Stimulated activated naive CD4-positive, alpha-beta T cell (primary cell): ENCODE measurements at places on chromosomes 1 and 21.

- no peak for DNase-seq
Measured at GRCh38 chr1:178412400-178412770, 84.4 kb downstream of the CLEC20A start.

DNA sequence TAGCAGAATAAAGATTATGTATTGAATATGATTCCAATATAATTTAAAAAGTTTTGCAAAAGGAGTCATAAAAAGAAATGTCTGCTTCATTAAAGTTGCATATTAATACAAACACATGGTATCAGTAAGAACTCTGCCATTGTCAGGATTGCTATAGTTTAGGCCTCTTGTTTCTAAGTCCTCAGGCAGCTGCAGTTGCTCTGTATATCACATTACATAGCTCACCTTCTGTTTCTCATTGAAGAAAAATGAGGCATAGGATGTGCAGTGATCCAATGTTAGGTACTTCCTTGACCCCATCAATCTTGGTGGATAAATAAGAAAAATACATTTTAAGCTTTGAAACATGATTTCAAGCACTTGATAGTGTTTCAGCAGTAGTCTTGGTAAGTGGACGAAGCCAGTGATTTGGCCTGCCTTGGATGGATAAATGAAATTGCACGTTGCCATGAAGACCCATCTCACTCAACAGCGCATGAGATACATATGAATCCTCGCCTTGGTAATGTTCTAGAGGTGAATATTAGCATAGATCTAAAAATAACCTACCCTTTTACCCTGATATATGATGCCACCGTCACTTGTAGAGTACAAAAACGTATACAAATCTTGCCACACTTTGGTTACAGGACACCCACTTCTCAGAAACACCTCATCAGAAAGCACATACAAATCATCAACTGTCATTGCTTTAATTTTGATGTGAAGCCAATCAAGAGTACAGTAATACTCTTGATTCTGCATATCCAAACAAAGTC, 25.3 kb downstream of the ZFYVE9 start:
- DNase-seq: no peak

DNA sequence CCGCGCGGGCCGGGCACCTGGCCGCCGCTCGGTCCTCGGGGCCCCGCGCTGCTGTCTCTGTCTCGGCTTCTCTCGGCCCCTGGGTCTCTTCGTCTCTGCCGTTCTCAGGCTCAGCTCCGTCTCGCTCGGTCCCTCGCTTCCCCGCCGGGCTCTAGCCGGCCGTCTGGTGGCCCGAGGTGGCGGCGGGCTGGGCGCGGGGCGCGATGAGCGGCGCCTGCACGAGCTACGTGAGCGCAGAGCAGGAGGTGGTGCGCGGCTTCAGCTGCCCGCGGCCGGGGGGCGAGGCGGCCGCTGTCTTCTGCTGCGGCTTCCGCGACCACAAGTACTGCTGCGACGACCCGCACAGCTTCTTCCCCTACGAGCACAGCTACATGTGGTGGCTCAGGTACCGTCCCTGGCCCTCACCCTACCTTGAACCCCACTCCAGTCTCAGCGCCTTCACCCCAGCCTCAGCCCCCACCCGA, 355 bp downstream of the SHISAL2A start:
- DNase-seq: no peak

- DNase-seq: peak; percentile 69
Measured at GRCh38 chr1:87328272-87329050, at the start of gene LMO4. Gene LMO4, plus strand, starts transcription at chr1:87328880. Its CDS starts 3,136 bp downstream, at chr1:87332016.

DNA sequence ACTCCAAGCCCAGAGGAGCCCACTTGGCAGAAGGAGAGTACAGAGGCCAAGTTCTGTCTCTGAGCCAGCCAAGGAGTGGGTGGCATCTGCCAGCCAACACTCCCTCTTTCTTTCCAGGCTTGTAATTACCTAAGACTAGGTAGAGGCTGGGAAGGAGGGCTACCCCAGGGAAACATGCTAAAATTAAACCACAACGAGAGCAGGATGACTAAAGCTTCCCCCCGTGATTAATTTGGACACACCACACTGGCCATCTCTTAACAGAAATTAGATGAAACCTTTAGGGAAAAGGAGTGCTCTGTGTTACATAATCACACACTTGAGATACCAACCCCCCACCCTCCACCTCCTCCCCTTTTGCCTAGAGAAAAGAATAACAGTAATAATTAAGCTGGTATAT, 102.1 kb upstream of the ZC3H12A start:
- DNase-seq: no peak

DNA sequence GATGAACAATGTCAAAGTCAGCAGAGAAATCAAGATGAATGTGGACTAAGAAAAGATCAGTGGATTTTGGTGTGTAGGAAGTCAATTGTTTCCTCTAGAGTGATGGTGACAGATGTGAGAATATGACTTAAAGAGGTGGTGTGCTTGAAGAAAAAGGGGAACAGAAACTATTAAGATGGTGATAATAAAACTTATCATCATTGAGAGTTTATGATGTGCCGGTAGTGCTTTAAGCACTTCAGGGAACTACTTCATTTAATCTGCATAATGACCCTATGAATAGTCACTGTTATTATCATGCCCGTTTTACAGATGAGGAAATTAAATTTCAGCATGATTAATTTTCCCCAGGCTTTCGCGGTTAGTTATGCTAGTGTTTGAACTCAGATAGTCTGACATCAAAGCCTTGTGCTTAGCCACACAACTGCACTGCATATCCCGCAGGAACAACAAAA, 246.9 kb upstream of the LRRC7 start:
- DNase-seq: no peak

- no peak for DNase-seq
Measured at GRCh38 chr1:220750131-220750515, 2.0 kb downstream of the MTARC2 start.

- no peak for DNase-seq
Measured at GRCh38 chr1:119827010-119827409, 15.8 kb upstream of the REG4 start.

DNA sequence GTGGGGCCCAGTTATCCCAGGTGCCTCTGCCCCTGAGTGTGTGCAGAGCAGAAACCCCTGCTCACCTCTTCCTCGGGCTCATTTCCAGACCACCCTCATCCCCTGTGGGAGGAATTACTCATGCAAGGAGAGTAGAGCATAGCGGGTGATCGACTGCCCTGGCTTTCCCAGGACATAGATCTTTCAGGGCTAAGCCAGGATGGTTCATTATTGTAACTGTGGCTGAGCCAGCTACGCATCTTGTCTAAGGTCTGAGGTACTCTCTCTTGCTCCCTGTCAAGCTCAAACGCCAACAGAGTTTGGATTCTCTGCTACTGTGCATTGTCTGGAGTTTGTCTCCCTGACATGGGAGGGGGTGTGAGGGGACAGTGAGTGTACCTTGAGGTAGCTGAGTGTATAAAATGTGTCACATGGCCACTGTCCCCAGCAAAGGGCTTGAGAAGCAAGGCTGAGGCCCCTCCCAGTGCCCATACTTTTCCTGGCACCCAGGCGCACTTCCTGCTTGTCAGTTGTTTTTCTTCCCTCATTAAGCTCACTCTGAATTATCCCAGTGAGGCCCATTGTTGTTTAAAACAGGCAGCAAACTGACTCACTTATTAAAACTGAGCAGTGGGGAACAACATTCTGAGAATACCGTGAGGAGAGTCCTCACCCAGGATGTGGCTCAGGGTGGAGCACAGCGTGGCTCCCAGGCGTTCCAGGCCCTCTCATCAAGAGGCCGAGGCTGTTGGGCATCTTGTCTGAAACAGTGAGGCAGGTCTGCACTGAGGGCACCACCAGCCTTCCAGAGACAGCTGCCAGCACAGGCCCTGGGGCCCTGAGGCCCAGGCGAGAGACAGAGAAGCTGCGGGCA, 92.9 kb downstream of the LAMC2 start:
- no peak for DNase-seq

DNA sequence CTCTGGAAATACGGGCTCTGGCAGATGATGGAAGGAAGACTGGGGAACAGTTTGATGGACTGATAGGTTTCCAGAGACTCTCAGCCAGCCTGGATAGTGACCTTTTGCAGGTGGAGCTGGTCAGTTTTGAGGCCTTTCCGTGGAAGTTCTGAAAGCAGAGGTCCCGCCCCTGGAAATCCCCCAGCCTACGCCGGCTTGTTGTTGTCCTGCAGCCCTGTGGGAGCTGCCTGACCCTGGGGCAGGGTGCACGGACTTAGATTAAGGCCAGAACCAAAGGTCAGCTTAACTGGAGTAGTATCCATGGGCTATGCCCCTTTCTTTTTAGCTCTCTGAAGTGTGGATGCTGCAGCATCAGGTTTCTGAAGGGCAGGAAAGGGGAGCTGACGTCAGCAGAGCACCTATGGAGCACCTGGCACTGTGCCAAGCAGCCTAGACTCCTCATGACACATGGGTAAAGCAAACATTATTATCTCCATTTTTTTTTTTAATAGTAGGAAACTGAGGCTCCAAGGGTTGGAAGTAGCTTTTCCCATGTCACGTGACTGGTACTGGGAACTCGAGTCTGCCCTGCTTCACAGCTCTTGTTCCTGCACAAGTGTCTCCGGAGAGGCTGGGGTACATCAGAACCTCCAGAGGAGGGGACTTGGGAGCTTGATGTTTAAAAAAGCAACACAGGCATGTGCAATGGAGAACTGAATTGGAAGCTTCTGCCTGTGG, 38.5 kb downstream of the IER5 start:
- DNase-seq: no peak

- no peak for DNase-seq
Measured at GRCh38 chr21:37742115-37742514, 174.1 kb downstream of the KCNJ6 start.

- no peak for DNase-seq
Measured at GRCh38 chr1:53631622-53632310, 107.2 kb downstream of the GLIS1 start.

DNA sequence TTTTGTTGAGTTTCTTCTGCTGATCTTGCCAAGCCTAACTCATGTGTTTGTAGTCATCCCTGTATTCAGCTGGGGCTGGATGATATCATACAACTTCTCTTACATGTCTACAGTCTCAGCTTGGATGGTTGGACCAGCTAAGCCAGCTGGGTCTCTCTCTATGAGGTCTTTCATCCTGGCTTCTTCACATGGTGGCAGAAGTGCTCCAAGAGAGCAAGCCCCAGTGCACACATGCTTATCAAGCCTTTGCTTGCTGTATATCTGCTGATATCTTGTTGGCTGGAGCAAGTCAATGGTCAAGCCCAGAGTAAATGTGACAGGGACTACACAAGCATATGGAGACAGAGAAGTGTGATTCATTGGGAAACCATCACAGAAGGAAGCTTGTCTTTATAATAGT, 29.2 kb upstream of the SLC44A5 start:
- DNase-seq: no peak

- no peak for DNase-seq
Measured at GRCh38 chr21:31872452-31873274, at the start of gene HUNK. Gene HUNK, plus strand, starts transcription at chr21:31873020. Its CDS starts 655 bp downstream, at chr21:31873675.

DNA sequence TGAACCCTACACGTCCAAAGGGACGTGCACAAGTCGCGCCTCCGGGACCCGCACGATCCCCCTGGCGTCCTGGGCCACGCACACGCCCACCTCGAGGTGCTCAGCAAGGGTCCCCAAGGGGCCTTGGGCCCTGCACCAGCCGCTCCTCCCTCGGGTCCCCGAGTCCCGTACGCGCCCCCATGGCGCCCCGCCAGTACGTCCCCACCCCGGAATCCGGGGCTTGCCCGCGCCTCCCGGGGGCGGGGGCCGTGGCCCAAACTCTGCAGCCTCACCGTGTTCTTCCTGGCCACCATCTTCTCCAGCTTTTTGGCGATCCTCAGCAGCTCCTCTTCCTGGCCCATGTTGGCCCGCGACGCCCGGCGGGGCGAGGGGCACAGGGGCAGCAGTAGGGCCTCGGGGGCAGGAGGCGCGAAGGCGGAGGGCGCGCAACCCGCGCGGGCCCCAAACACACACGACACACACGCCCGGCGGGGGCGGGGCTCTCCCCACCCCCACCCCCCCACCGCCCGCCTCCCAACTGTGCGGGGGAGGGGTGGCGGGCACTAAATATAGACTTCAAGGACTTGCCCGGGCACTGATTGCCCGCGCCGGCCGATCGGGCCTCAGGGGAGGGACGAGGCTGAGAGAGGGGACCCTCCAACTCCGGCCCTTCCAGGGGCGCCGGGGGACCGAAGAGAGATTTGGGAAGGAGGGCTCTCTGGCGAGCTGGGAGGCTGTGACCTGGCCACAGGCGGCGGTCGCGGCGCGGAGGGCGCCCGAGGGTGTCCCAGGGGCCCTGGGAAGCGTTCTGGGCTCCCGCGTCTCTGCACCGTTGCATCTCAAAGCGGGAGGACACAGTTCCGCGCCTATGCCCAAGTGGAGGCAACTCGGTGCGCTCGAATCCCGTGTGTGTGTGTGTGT, at the start of gene TCEA3:
TCEA3 (minus strand) TSS at position 456 of the 900 bp plus-strand sequence; CDS start at position 341, 115 bp downstream.
- peak; percentile 62 for DNase-seq

DNA sequence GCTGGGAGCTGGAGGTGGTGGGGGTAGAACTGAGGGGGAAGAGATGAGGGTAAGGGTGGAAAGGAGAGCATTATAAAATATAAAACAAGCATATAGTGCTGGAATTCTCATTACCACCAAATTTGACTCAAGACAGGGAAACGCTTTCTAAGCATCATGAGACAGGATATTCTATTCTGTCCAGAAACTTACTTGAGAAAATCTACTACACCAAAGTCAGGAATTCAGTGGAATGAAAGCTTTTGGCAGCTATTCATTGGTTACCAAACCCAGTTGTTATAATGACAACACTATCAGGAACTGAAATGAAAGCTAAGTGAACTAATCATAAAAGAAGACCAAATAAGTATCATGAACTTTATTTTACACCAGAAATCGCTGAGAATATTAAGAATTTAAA, 14.5 kb downstream of the AIDA start:
- no peak for DNase-seq

DNA sequence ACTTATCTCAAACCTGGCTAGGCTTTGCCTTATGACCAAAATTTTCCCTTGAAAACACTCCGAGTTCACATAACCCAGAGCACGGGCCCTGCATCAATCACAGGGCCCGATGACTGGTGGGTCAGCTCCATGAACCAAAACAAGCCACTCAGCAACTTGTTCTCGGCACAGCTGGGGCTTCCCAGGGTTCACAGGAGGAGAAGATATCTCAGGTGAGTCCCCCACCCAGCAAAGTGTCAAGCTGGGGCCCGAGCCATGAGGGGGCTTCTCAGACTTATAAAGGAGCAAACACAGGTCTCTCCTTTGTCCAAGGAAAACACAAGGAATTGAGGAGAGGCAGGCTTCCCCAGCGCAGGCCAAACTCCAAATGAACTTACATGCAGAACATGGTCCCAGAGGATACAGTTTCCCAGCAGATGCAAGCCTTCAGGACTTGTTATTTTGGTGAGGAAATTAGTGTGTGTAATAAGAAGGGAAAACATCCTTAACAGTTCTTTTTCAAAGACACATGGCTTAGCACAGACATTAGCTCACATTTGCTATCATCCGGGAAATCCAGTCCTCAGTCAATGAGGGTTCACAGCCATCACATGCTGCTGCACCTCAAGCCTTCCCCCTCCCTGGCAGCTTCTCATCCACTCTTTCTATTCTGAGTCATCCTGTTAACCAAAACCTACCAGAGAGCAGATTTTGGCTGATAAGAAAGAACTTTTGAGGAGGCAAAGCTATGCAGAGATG, 98.1 kb upstream of the NFIA start:
- DNase-seq: no peak
